NCI-H446 treated with DMSO at 0.1 percent for 48 hours (cell line): ENCODE measurements at places on chromosomes 5 and 9.

- no peak for DNase-seq
Measured at GRCh38 chr5:134749415-134749814, 9.2 kb upstream of the DDX46 start.

DNA sequence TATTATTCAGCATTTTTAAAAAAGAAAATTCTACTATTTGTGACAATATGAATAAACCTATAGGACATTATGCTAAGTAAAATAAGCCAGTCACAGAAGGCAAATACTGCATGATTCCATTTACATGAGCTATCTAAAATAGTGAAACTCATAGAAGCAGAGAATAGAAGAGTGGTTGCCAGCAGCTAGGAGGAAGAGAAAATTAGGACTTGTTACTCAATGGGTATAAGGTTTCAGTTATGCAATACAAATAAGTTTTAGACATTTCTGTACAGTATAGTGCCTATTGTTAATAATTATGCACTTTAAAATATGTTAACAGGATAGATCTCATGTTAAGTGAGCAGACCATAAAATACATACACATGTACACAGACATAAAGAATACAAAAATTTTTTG, 73.8 kb upstream of the SPINK5 start:
- no peak for DNase-seq

DNA sequence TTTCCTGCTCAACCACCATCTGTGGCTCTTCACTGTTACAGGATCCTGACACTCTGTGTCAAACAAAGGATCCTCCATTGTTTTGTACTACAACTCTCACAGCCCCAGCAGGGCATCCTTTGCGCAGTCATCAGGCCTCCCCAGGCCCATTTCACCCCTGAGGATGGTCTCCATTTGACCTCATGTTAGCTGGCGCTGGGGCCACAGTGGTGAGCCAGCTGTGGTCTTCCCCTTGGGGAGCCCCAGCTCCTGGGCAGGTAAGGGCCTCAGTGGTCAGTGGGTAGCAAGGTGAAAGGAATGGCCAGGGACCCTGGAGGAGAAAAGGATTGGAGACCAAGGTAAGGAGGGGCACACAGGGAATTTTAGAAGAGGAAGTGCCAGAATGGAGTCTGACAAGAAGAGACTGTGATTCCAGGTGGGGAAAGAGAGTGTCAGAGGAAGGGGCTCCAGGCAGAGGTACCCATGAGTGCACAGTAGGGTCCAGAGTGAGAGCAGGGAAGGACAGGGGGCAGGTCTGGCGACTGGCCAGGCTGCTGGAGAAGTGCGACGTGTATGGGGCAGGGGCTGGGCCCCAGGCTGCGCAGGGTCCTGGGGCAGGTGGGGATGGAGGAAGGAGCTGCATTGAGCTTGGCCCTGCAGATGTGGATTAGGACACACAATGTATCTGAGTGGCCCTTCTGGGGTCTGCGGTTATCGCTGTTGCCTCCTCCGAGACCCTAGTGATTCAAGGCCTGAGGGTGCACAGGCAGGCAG, 109.9 kb downstream of the PHF2 start:
- DNase-seq = no peak

GRCh38 chr5:27590503-27590902, 552.1 kb upstream of the CDH9 start:
- DNase-seq = no peak

GRCh38 chr9:122394265-122395125, 23.7 kb downstream of the PTGS1 start:
- DNase-seq = no peak

GRCh38 chr9:20135119-20135697, 346.4 kb upstream of the SLC24A2 start:
- no peak for DNase-seq

DNA sequence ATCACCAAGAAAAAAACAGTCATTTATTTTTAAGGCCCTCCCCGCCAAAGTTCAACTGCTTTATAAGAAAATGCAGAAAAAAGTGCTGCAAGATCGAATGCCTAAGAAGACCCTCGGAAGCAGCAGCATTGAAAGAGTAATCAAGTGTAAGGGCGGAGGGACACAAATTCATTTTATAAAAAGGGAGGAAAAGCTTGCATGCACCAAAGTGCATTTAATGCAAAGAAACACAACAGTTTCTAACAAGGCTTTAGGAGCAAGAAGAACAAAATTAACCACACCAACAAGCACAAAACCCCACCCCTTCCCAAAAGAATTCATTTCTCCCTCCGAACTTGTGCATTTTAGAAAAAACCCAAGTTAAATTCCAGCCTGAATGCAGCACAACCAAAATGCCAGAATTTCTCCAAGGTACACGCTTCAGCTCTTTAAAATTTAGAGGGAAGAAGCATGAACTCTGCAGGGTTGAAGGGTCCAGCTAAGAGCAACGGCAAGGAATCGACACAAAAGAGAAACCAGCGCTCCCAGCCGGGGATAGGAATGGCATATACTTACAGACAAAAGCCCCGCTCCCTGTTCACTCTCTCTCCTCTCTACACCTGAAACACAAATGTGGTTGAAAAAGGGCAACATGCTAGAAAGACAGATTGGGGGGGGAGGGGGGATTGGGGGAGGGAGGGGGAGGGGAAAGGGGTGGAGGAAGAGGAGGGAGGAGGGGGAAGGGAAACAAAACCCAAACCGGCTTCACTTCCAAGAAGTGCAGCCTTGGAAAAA, at the start of gene NREP:
Gene NREP, minus strand, starts transcription at position 614 of the 774 bp plus-strand sequence. CDS start 1,422 bp downstream, outside the sequence.
- DNase-seq = no peak

- peak; percentile 65 for DNase-seq
Measured at GRCh38 chr9:105062222-105062855, 134.4 kb upstream of the ABCA1 start.

- no peak for DNase-seq
Measured at GRCh38 chr9:136385015-136385414, 11.5 kb upstream of the CARD9 start.

GRCh38 chr9:101126556-101126955, 98.0 kb downstream of the PLPPR1 start:
- DNase-seq = no peak
